RWPE2 (cell line): ENCODE measurements at places on chromosomes 13 and 19.

DNA sequence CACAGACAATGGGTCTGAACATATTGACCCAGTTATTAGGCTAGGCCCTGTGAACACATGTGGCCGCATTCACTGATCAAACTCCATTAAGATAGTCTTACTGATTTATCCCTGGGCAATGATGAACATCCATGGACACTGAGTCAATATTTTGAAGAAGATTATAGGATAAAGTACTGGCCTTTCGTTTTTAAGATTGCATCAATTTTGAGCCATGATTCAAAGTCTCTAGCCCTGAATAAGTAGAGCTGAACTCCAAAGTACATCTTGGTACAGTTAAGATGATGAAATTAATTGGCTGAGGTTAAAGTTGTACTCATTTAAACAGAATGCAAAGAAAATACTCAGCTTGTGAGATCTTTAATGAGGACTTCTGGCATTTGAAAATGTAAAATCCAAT lies 1581.9 kb downstream of the EFNB2 start:
- DNase-seq, result no peak

DNA sequence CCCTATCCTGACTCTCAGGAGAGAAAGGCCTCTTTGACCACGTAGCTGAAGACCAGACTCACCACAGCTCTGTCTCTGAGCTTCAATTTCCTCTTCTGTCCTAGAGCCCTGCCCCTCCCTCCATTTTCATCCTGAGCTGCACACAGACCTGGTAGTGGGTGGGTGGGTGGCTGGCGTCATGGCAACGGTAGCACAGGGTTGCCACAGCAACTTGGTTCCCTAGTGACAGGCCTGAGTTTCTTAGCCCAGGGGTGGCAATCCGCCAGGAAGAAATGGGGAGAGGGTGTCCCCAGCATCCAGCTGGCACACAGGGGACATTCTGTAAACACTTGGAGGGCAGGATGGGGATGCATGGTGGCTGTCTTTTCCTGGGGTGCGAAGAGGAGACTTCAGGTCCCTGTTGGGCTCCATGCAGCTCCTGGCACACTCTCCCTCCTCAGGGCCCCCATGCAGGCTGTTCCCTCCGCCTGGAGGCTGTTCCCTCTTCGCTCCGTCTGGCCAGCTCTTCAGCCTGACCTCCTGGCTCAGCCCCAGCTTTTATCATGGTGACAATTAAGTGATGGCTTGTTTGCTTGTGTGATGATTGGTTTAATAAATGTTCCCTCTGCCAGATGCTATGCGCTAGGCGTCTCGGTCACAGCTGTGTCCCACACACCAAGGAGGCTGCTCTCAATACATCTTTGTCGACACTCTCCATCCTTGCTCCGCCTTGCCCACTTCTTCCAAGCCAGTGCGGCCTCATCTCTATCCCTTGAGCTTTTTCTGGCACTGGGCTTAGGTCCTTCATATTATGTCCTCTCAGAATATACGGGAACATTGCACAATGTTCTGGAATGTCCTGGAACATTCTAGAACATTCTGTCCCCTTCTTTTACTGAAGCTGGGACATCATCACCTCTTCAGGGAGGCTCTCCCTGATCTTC lies 7.4 kb upstream of the KLHL26 start:
- DNase-seq, result no peak

- DNase-seq, result no peak
Observed at GRCh38 chr19:50710094-50710493, 9.5 kb downstream of the SHANK1 start.

GRCh38 chr19:848386-848921 lies 3.6 kb upstream of the ELANE start:
- no peak for DNase-seq

DNA sequence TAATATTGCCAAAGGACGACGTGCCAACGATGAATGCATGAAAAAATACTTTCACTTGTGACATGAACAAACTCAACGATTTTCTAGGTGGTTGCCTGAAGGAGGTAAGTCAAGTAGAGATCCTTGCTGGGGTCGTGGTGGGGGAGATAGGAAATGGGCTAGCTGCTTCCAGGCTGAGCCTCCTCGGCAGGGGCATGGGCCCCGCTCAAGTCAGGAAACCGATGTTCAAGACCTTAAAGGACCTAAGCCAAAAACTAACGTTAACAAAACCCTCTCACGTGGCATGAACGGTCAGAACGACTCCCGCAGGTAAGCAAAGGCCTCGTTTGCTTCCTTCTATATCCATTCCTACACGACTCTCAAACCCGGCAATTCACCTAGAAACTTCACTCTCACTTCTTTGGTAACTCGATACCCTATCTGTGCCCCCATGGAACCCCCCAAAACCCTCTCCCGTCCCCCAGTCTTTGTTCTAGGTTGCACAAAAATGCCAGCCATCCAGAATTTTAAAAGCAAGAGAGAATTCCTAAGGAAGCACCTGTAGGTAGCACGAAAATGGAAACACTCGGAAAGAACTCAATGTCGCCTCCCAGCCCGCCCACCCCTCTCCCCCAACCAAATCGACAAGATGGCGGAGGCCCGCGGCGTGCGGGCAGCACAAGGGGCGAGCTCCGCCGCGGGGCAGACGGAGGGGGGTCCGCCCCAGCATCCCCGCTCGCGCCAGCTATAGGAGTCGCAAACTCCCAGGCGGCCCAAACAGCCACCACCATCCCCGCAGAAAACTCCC lies 13.6 kb downstream of the ACP4 start:
- no peak for DNase-seq

GRCh38 chr19:55113570-55114039 lies 3.8 kb downstream of the PPP1R12C start:
- no peak for DNase-seq

GRCh38 chr19:45767881-45768654 lies 984 bp downstream of the SIX5 start:
- peak; percentile 86 for DNase-seq

DNA sequence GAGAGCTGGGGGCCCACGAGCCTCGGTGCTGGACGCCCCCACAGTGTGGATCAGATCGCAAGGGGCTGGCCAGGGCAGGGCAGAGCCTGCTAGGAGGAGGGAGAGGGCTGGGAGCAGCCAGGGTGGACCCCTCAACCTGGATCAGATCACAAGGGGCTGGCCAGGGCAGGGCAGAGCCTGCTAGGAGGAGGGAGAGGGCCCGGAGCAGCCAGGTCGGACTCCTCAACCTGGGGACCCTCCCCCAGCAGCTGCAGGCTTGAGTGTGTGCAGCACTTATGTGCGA lies 126.6 kb downstream of the KDM4B start:
- no peak for DNase-seq

DNA sequence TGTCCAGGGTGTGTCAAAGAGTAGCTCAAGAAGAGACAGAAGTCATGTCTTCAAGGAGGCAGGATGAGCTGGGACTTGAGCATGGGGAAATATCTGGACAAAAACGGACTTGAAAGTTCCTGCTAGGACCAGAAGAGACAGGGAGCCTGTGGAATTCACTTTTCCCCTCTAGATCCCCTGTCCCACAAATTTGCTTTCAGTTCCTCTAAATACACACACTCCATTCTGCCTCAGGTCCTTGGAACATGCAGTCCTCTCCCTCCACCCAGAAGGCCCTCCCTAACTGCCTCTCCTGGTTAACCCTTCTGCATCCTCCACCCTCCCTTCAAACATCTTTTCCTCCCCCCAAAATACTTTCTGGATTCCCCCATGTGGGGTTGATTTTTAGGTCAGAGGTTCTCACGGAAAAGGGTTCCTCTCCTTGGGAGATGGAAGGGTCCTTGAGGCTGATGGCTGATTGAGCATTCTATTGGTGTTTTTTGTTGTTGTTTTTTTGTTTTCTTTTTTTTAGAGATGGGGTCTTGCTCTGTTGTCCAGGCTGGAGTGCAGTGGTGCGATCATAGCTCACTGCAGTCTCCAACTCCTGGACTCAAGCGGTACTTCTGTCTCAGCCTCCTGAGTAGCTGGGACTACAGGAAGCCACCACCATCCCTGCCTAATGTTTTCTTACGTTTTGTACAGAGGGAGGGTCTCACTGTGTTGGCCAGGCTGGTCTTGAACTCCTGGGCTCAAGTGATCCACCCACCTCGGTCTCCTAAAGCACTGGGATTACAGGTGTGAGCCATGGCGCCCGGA lies 6.9 kb upstream of the RETN start:
- no peak for DNase-seq

DNA sequence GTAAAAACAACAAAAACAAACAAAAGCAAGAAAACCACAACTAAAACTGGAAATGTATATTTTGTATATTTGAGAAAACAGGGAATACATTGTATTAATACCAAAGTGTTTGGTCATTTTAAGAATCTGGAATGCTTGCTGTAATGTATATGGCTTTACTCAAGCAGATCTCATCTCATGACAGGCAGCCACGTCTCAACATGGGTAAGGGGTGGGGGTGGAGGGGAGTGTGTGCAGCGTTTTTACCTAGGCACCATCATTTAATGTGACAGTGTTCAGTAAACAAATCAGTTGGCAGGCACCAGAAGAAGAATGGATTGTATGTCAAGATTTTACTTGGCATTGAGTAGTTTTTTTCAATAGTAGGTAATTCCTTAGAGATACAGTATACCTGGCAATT lies 17.1 kb downstream of the KLF5 start:
- no peak for DNase-seq

DNA sequence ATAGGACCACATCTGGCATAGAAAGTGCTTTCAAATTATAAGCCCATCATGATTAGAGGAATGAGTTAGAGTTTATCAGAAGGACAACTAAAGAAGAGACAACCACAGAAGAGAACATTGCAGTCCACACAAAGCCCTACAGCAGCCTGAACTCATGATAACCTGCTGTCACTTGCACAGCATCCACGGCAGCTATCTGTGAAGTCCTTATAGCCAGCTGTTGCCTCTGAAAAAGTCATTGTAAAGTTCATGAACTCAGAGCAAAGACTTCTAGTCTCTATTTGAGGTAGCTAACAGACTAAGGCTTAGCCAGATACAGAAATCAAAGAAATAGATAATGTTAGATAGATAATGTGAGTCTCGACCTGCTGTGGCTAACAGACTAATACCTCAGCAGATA lies 450.0 kb downstream of the KLF5 start:
- DNase-seq, result no peak

- DNase-seq, result no peak
Observed at GRCh38 chr19:50482271-50482855, 5.7 kb upstream of the GARIN5A start.

DNA sequence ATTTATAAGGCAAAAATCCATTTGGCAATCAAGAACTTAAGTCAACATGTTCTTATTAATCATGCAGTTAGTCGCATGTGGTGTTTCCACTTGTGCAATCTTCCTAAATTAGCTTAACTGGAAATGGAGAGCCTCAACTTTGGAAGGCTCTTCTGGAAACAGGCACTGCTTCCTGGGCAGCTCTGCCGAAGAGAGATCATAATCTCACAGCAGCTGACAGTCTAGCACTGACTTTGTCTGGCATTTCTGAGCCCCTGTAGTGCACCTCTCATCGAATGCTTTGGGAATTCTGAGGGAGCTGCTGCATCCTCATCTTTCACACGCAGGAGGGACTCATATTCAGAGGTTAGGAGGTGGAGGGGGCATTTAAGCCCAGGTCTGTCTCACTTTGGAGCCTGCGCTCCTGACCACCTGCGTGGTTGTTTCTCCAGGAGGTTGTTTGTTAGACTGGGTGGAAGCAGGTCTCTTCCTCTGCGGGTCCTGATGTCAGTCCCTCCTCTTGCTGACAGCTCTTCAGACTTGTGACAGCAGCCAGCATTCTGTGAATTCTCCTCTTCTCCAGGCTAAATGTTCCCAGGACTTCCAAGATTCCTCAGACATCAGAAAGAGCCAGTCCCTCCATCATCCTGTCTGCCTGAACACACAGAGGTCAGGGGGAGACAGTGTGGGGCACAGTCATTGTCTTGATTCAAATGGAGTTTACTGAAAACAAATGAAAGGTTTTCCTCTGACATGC lies 100.4 kb upstream of the GJB6 start:
- DNase-seq, result no peak

DNA sequence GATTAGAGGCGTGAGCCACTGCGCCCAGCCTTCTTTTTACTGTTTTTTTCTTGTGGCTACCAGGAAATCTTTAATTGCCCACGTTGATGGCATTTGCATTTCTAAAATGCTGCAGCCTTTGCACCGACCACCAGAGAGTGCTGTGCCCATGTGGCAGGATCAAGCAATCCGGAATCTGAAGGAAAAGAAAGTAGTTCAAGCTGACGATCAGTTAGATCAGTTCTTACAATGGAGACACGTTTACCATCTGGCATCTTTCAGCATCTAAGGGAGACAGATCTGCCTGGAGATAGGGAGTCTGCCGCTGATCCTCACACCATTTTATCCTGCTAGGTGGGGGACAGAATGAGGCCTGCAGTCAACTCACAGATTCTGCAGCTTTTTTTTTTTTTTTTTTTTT lies 19.9 kb downstream of the TINCR start:
- no peak for DNase-seq

DNA sequence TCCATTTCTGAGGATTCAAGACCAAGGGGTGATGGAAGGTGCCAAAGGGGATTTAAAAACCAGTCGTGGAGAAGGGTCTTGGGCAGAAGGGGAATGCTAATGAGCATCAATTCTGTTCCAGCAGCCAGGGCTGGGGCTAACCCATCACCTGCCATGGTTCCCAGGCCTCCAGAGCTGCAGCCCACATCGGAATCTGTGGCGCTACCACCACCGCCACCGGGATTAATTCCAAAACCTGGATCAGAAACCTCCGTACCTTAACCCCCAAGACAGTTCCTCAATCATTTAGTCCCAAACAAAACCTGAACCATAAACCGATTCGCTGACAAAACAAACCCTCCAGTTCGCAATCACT lies 583 bp downstream of the ZNF615 start:
- DNase-seq, result no peak

DNA sequence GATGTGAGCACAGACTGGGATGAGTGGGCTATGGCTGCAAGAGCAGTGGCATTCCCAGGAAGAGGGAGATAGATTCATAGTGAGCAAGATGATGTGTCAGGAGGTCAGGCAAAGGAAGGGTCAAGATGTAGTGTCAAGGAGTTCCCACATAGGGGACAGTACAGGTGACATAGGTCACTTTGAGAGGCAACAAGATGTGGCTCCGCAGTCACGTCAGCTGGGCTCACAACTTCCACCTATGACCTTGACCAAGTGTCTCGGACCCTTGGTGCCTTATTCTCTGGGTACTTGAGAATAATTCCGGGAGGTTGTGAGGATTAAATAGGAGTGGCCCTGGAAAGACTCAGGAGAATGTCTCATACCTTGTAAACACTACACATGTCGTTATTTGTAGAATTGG lies 10.5 kb downstream of the ZNF317 start:
- DNase-seq, result no peak

GRCh38 chr13:79870766-79871165 lies 389.8 kb downstream of the NDFIP2 start:
- DNase-seq, result no peak

DNA sequence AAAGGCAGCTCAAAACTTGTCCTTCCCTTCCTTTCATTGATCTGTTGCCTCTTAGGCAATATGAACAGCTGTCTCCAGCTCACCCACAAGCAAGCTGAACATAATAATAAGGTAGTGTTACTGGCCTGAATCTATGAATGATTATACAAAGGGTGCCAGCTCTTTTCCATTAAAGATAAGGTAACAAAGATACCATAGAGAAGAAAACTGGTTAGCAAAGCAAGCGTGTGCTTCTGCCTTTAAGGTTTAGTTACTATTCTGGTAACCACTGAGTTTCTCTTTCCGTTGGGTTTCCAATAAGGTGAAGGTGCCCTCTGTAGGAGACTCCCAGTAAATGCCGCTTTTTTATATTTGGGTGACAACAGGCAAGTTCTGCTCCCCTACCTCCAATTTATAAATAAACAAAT lies 12.1 kb upstream of the DACH1 start:
- no peak for DNase-seq

GRCh38 chr19:38433268-38433733 lies at the start of gene RYR1:
Gene RYR1 (plus strand): TSS chr19:38433691. CDS start chr19:38433830, 139 bp downstream.
- DNase-seq, result no peak
